Epithelial cell of umbilical artery (primary cell): ENCODE measurements at places on chromosomes 11 and 22. TPM values are rescaled to one million over a fixed set of nuclear protein-coding genes. Genes with fewer than 3 reads are reported as not detected.

Gene PDGFD
- 6.2 and 13.8 TPM in 2 replicates for total RNA-seq

Gene POU2AF2
- not detected in 2 replicates for total RNA-seq

Gene KRTAP5-2
- total RNA-seq, result not detected in 2 replicates

Gene IGLL5
- total RNA-seq, result not detected in 2 replicates

Gene ALKBH3
- 37.4 and 41.2 TPM in 2 replicates for total RNA-seq

Gene ZNF70
- 1.9 and 2.3 TPM in 2 replicates for total RNA-seq

Gene ACER3
- 16.9 and 26.1 TPM in 2 replicates for total RNA-seq

Gene FBXO3
- 26.6 and 43.6 TPM in 2 replicates for total RNA-seq

Gene SMIM35
- not detected in 2 replicates for total RNA-seq

Gene PLCB3
- 51.3 and 68.1 TPM in 2 replicates for total RNA-seq

Gene XKR3
- total RNA-seq, result not detected in 2 replicates

Gene TMEM191B
- 0.15 TPM in 1 of 2 replicates, not detected in the other for total RNA-seq

Gene CECR2
- 1.9 and 3.3 TPM in 2 replicates for total RNA-seq

Gene OR52I1
- not detected in 2 replicates for total RNA-seq

Gene MS4A4A
- total RNA-seq, result not detected in 2 replicates

Gene TMX2
- total RNA-seq, result 44.2 and 53.6 TPM in 2 replicates

Gene GUCY1A2
- under 0.01 TPM in 2 replicates for total RNA-seq
